Stimulated activated naive CD8-positive, alpha-beta T cell treated with anti-CD3 and anti-CD28 coated beads, Interleukin-15, amount 100 ng/mL, for 72 hours (primary cell): ENCODE measurements at places on chromosomes 16 and 17.

DNA sequence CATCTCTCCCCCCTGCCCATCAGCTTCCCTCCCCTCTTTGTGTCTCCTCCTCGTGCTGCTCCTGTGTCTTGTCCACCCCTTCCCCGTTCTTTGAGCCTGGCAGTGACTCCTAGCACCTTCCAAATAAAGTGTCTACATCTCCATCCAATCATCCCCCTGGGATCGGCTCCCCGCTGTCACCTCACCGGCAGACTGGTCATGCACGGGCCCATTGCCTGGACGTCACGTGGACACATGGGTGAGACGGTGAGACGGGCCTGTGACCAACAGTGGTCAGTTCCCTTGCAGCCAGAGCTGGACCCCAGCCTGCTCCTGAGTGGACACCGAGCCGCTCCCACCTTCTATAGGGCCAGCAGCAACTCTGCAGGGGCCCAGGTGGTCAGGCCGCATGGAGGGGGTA lies 46.4 kb downstream of the COTL1 start:
- DNase-seq, result no peak

- DNase-seq, result peak; percentile 48
These were observed 15.2 kb downstream of the BCAR1 start for GRCh38 chr16:75236232-75236631.

DNA sequence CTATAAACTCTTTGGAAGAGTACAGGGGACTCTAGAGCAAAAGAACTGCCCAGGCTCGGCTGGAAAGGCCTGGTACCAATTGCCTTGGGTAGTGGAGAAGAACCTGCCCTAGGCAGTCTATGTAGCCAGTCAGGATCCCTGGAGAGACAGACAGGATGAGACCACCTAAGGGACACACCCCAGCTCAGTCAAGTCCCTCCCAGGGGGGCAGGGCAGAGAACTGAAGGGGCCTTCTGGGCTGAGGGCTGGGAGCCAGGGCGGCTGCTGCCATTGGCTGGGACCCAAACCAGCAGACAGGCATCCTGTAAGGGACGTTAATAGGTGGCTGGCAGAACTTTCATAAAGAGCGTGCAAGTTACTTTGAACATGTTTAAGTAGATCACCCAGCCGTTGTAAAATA lies 12.8 kb upstream of the SLC38A8 start:
- DNase-seq, result no peak

GRCh38 chr17:62611292-62611691 lies 16.2 kb upstream of the MRC2 start:
- no peak for DNase-seq

GRCh38 chr17:9162275-9162985 lies 141.1 kb downstream of the NTN1 start:
- no peak for DNase-seq

DNA sequence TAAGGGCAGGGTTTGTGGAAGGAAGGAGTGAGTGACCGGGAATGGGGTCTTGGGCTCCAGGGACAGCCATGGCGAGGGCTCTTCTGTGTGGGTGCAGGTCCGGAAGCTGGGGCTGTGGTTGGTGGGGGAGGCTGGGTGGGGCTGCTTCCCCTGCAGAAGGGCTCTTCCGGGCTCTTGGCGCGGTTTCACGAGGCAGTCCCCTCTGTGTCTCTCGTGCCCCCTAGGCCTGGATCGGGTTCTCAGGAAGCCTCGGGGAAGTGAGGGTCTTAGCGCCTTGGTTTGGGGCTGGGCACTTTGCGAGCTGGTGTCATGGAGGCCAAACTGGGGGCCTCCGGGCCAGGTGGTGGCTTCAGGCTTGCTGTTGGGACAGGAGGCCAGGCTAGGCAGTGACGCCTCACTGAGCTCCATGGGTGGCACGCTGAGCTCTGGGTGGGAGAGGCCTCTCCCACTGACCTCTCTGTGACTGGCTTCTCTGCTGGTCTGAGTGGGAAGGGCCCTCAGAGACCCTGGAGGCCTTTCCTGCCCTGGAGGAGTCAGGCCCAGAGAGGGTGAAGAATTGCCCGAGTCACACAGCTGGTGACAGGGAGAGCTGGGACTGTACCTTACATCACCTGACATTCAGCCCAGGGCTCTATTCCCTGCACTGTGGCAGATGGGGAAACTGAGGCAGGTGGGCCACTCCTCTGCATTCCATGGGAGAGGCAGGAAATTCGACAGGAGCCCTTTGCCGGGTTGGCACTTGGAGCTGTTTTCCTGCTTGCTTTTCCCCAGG lies 8.2 kb downstream of the ADCY7 start:
- DNase-seq, result peak; percentile 57

DNA sequence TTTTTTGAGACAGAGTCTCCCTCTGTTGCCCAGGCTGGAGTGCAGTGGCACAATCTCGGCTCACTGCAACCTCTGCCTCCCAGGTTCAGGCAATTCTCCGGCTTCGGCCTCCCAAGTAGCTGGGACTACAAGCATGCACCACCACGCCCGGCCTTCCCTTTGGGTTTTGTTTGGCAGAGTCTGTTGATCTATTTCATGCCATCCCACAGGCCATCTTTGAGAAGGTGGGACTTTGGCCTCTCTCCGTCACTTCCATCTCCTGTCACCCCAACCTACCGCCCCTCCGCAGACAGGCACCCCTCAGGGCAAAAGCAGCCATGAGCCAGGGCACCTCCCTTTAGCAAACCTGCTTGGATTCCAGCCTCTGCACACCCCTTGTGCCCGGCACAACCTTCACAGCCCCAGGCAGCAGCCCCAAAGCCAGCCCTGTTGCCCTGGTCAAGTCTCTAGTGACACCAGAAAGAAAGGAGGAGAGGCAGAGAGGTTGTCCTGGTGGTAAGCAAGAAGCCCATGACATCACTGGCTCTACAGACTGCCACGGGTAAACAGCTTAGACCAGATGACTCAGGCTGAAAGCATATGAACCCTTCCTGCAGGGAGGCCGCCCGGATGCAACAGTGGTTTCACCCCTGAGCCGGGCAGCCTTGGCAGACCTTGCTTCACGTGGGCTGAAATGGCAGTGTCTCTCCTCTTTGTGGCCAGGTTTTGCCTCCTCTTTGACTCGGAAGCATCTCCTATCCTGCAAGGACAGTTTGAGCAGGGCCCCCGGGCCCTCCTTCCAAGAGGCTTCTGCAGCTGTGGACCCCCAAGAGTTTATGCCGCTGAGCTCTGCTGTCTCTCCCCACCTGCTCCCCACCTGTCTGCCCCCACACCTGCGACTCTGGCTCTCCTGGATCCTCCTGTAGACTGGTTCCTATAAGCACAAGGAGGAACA lies 8.1 kb upstream of the TIMP2 start:
- DNase-seq, result peak; percentile 48

- peak; percentile 8 for DNase-seq
These were observed 9.1 kb downstream of the TSPOAP1 start for GRCh38 chr17:58319173-58320162.

DNA sequence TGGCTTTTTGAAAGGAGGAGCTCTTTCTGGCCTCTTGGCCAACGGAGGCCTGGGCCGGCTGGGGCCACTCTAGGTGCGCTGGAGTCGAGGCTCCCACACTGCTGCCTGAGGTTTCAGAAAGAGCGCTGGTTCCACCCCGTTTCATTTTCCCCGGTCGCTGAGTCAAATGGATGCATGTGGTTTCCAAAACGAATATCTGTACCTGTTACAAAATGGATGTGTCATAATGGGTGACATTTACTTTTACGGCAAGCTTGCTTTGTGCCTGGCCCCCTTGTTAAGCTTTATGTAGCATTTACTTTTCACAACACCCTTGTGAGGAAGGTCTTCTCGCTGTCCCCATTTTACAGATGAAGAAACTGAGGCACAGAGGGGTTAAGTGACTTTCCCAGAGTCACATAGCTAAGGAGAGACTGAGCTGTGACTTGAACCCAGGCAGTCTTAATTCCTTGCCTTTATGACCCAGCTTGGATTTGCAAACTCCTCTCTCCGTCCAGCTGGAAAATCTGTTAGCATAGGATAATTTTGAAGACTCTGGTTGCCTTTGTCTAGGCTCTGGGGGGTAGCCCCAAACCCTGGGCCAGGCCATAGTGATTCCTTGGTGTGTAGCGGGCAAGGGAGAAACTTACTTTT lies 10.6 kb downstream of the KSR1 start:
- peak; percentile 87 for DNase-seq

- no peak for DNase-seq
These were observed 32.6 kb upstream of the SBK1 start for GRCh38 chr16:28259781-28260150.

DNA sequence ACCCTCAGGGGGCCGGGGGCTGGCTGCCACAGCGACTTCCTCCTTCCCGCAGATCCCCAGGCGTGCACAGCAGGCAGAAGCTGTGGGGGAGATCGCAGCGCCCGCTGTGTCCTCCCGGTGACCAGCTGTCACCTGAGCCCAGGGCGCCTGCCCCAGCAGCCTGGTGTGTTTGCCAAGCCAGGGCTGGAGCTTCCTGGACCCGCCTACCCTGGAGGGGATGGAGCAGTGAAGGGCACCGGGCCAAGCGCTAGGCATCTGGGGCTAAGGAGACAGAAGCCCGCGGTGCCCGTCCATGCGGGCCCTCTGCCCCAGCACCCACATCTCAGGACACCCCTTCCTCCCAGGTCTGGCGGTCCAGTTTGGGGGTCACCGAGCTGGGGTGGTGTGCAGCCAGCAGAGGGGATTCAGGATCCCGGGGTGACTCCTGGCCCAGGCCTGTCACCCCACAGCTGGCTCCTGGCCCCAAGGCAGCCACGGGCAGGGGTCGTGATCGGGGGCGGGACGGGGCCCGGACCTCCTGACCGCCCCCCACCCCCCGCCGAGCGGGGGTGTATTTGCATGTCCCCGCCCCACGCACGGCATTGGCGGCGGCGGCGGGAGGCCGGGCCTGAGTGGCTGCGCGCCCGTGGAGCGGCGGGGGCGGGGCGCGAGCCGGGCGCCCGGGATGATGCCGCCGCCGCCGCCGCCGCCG lies at the start of gene RAB26:
RAB26 (plus strand) TSS at position 645 of the 691 bp plus-strand sequence. CDS start 159 bp downstream, outside the sequence.
- no peak for DNase-seq

DNA sequence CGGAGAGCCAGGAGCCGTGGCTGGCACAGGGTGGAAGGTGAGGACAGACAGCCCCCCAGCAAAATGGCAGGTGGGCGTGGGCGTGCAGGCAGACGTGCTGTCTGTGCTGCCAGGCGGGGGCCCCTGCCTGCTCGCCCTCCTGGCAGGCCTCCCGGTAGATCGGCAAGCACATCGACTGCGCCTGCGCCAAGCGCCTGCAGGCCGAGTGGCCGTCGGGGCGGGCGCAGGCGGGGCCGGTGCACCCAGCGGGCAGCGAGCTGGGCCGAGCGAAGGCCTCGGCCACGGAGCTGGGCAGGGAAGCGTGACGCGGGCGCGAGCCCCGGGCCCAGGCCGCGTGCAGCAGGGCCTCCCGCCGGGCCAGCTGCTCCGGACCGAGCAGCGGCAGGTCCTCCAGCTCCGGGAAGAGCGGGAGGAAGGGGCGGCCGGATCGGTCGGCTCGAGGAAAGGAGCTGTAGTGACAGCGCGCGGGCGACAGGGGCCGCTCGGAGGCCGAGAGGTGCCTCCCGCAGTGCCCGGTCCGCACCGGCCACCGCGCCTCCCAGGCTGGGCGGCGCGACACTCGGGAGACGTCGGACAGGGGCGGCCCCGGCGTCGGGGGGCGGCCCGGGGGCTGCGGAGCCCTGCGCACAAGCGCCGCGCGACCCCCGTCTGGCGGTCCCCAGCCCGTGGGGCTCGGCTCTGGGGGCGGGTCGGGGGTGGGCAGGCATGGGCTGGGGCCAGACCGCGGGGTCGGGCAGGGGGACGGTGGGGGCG lies 16.9 kb downstream of the GRIN2C start:
- no peak for DNase-seq

DNA sequence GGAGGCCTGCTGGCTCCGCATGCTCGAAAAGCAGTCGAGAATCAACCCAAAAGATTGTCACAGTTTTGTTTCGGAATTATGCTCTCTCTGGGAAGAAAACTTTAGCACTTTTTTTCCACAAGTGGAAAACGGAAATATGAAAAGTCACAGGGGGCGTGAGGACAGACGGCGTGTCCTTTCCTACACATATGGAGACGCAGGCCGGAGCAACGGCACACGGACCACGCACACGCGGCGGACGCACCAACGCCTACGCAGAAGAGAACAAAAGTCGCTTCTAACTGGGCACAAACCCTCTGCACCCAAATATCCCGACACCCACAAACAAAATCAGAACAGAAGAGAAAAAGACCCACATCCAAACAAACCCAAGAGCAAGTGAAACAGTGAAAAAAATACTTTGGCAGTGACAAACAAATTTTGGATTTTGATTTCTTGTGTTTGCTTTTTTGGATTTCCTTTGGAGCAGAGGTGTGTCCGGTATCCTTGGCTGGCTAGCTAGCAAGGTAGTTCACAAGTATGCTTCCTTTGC lies 9.3 kb upstream of the PABPN1L start:
- no peak for DNase-seq

- DNase-seq, result no peak
These were observed 54.7 kb downstream of the CBFA2T3 start for GRCh38 chr16:88922114-88922825.

- no peak for DNase-seq
These were observed 3.8 kb downstream of the LITAFD start for GRCh38 chr16:8885674-8886592.

DNA sequence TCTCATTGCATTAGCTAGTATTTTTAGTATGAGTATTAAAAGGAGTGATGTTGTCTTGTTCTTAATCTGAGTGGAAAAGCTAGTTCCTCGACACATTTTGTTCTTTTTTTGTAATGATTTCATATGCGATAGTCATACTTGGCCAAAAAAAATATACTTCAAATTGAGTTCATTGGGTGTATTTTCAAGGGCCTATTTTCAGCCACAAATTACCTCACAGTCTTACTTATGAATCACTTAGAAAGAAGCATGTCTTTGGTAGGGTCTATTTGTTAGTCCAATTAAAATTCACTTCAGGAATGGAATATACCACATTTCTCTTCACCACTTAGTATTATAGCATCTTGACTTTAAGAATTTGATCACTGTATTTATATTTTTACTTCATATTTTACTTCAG lies 337.2 kb downstream of the CDH11 start:
- DNase-seq, result no peak

GRCh38 chr17:35726953-35727460 lies 4.4 kb upstream of the RASL10B start:
- no peak for DNase-seq

DNA sequence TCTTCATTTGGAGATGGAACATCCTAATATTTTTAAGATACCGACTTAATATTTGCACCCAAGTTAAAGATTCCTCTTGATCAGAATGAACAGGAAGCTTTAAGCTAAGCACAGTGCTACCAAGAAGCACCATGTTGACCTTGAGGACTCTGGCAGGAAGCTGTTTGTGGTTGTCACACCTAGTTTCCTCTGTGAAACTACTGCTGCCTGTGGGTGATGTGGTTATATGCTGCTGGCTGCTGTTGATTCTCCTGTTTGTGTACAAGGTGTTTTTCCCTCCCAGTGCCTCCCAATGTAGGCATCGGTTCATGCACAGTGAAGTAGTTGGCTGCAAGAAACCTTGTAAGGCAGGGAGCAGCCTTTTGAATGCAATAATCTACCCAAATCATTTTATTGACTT lies 23.4 kb downstream of the RBL2 start:
- DNase-seq, result peak; percentile 77

- DNase-seq, result no peak
These were observed 68.8 kb downstream of the ABR start for GRCh38 chr17:1110862-1111598.

DNA sequence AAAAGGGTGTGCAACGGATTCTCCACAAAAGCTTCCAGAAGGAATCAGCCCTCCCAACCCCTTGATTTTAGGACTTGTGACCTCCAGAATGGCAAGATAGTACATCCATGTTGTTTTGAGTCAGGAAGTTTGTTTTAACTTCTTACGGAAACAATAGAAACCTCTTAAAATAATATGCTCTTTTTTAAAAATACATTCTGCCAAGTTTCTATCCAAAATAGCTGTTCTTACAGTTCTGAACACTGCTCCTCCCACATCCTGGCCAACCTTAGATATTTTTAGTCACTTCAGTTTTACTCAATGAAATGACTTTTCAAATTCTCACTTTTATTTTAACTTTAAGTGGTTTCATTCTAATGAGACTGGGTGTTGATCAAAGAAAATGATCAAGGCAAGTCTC lies 156.4 kb downstream of the ZNF18 start:
- DNase-seq, result no peak
